OCI-LY7 (cell line): ENCODE measurements at places on chromosomes 7 and 10.

DNA sequence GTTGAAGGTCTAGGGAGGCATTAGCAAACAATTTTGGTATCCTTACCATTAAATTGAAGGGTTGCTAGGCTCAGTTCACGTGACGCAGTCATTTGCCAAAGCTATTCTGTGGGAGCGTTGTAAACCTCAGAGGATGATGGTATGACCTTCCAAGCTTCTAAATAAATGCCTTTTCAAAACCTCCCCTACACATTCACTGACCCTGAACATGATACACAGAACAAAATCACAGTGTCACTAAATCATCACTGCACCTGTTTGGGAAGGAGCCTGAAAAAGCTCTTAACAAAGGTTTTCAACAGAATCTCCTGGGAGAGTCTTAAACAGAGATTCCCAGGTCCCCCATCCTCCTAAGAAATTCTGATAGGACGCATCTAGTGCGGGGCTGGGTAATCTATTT is 13.2 kb upstream of the CCDC172 start:
- DNase-seq = no peak

DNA sequence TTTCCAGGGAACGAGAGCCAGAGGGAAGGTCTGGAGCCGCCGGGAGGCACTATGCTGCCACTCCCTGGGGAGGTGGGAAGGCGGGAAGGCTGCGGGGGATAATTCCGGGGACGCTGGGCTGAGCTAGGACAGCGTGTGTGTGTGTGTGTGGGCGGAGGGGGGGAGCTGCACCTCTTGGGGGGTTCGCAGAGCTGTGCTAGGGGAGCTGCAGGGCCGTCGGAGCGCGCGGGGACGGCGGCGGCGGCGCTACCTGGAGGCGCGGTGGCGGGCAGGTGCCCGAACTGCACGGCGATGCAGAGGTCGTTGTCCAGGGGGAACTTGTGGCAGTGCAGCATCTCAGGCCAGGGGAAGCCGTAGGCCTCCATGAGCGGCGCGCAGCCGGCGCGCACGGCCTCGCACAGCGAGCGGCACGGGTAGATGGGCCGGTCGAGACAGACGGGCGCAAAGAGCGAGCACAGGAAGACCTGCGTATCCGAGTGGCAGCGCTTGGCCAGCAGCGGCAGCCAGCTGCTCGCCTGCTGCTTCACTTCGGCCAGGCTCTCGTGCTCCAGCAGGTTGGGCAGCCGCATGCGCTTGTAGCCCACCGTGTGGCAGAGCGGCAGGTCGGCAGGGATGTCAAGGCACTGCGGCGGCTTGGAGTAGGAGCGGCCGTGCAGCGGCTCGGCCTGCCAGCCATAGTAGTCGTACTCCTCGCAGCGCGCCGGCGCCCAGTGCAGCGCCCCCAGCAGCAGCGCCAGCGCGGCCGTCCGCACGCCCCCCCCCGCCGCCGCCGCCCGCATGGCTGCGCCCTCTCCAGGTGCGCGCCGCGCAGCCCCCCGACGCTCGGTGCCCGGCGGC is 526 bp downstream of the SFRP5 start:
- DNase-seq = no peak

- DNase-seq = no peak
Measured at GRCh38 chr10:132906106-132906505, 36.3 kb downstream of the CFAP46 start.

GRCh38 chr10:113957013-113957412 is 86.7 kb upstream of the ADRB1 start:
- DNase-seq = no peak

GRCh38 chr7:2009541-2010001 is 223.2 kb downstream of the MAD1L1 start:
- DNase-seq = no peak

GRCh38 chr7:27242555-27243339 is at the start of gene EVX1:
Gene EVX1 (plus strand): TSS chr7:27242802. CDS start chr7:27243031, 229 bp downstream.
- DNase-seq = no peak

GRCh38 chr10:11113156-11113555 is 95.5 kb downstream of the CELF2 start:
- DNase-seq = peak; percentile 38

DNA sequence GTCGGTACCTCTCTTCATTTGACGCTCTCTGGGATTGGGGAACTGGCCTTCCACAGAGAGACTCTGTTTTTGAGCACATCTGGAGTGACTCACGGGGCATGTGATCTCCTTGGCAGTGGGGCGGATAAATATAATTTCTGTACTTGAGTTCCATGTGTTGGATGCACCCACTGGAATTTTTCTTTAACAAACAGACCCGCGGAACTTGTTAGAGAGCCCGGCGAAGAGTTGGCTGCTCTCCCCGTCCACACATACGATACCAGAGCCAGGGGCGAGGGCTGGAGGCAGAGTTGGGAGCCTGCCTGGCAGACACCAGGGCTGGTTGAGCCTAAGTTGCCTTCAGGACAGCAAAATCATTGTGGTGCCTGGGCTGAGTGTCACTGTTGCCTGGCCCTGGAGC is at the start of gene FAM180A:
TSS of gene FAM180A (minus strand) at position 44 of the 400 bp plus-strand sequence. CDS start 233 bp downstream, outside the sequence.
- no peak for DNase-seq

GRCh38 chr7:68121056-68121455 is 1124.4 kb downstream of the TYW1 start:
- no peak for DNase-seq

DNA sequence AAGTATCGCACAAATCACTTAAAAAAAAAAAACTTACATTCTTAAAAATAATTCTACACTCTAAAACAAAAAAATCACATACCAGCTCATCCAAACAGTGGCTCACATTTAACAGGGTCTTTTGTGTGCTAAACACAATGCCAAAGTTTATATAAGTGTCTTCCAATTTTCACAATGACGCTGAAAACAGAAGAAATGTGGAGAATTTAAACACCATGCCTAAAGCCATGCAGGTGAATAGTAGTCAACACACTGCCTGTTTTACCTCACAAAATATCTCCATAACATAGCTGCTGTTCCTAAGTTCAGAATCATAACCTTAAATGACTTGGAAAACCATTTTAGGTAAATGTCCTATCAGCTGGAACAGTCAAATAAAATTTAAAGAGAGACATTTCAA is 55.0 kb downstream of the GRB10 start:
- no peak for DNase-seq

- DNase-seq = peak; percentile 22
Measured at GRCh38 chr7:33193308-33193864, 64.0 kb downstream of the BBS9 start.

GRCh38 chr7:15891151-15891881 is 204.8 kb upstream of the MEOX2 start:
- no peak for DNase-seq

GRCh38 chr7:138162236-138162635 is 86.0 kb downstream of the AKR1D1 start:
- no peak for DNase-seq

DNA sequence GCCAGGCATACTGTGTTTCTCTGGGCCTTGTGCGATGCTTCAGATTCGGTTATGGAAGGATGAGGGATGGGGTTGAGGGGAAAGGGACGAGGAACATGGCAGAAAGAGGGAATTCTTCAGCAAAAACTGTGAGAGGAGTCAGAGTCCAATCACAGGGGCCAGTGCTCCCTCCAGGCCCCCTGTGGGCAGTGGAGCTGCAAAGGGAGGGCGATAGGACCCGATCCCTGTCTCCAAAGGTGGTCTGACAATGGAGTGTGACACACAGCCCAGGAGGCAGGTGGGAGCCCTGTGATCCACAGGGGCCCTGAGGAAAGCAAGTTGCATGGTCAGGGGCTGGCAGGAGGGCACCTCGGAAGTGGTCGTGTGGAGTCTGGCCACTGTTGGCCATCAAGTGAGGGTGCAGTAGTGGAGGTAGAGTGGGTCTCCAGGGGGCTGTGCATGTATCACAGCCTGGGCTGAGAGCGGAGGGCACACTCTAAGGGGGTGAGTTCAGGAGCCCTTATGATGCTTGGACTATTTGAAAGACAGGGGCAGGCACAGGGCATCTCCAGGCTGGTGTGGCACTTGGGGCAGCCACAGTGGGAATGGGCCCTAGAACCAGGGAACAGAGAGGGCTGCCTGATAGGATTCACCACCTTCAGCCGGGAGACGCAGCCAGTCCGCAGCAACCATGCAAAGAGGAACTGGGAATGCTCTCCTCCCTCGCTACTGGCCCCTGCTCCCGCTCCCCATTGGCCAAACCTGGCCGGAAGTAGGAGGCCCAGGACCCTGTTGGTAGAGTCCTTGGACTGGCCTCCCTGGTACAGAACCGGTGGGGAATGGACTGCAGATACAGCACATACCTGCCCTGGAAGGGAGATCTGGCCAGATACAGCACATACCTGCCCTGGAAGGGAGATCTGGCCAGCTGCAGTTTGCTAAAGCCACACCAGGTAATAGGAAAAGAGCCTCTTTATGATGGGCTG is 115.9 kb downstream of the ADCY1 start:
- no peak for DNase-seq

DNA sequence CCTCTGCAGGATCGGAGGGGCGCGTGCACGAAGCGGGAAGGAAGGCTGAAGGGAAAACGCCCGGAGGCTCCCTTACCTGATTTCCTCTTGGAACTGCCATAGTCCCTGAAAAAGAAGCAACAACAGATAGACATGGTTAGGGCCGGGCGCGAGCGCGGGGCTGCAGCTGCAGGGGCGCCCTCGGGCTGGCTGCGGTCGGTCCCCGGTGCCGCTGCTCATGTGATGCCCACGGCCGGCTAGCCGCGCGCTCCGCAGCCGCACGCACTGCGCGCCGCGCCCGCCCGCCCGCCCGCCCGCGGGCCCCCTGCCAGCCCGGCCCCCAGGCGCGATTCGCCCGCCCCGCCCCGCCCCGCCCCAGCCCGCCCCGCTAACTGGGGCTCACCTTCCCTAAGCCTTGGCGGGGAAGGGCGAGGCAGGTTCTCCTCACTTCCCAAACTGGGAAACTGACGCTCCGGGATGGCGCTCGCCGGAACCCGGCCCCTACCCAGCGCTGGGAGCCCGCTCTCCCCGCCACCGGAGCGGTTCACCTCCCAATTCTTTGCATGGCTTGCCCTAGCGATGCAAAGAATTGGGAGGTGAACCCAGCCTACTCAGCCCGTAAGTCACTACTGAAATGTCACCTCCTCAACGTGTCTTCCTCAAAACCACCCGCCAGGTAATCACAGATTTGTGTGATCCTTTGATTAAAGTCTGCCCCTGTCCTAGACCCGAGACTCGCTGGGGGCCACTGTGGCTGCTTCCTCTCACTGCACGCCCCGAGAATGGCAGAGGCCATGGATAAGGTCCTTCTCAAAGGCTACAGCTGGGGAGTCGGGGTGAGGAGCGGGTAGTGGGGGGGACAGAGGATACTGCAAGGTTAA is 162.2 kb downstream of the SH3PXD2A start:
- DNase-seq = peak; percentile 60

GRCh38 chr10:92242380-92242779 is 48.5 kb downstream of the CPEB3 start:
- DNase-seq = no peak

DNA sequence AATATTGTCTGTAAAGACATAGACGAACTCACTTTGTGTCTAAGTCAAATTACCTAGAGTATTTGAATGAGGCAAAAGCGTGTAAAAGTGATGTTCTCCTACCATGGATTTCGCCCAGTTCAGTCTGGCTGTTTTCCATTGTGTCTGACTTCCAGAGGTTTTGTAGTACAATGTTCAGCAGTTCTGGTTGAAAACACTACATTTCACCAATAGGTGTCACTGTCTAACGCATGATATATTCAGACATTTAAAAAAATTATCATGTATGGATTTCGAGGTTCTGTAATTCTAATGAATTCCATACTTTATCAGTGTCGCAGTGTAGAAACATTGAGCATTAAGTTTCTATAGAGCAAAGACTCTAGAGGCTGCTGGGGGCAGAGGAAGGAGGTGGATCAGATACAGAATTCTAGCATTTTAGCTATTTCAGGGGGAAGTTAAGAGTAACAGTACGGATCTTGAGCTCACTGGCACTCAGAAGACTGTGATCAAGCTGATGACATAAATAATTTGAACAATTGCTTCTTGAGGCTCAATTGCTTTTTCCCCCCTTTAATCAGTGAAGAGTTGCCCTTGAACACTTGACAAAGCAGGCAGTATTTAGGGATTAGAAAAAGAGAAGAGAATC is 196.9 kb upstream of the RHOBTB1 start:
- DNase-seq = peak; percentile 41

GRCh38 chr7:51288896-51289622 is 27.6 kb downstream of the COBL start:
- DNase-seq = no peak

DNA sequence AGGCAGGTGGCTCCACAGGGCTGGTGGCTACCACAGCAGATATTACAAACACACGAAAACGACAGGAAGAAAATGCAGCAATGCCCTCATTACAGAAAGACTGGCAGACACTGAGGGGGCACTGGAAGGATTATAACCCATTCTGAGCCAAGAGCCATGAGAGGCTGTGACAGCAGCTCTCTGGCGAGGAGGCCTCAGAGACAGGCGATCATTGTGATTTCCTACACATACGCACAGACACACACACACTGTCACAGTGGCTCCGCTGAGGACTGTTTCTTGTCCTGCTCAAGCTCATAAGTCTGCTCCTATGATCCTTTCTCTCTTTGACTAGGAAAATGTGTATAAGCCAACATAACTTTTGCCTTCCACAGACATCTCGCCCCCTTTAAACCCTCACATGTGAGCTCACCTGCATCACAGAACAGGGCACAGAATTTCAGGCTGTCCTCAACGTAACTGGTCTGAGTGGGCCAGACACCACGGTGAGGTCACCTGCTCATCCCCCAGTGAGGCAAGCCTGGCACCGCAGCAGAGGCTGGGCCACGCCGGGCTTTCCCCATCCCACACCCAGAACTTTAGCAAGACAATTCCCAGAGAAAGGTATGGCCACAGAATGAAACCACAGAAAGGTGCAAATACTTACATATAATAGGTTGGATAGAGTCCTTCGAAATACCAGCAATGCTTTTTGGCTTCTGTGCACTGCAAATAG is 51.7 kb downstream of the VOPP1 start:
- no peak for DNase-seq

GRCh38 chr10:131274133-131274880 is 37.2 kb downstream of the TCERG1L start:
- DNase-seq = no peak

DNA sequence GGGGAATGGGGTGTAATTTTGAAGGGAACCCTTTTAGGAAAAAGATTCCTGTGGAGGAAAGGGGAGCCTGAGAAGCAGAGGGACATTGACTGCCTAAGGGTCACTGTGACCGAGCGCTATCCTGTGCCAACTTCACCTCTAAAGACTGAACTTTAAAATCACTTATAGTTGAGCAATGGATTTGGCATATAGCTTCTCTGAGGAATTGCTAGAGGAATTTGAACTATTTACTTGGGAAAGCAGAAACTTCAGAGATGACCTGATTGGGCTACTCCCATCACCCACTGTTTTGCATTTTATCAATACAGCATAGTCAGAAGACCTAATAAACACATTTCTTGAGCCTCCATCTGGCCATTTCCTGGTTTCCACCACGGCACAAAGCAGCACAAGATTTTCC is 23.7 kb upstream of the WNT16 start:
- DNase-seq = no peak

GRCh38 chr10:62492012-62492869 is 118.1 kb downstream of the ZNF365 start:
- peak; percentile 72 for DNase-seq

GRCh38 chr10:129662426-129662825 is 195.4 kb downstream of the MGMT start:
- no peak for DNase-seq

GRCh38 chr7:134744569-134744968 is 34.9 kb upstream of the CALD1 start:
- DNase-seq = no peak
